ENCODE measurements at places on chromosomes 7 and 10. TPM values are rescaled to one million over a fixed set of nuclear protein-coding genes. Genes with fewer than 3 reads are reported as not detected.
A peak's percentile ranks its signal among the peaks of the same experiment; 100 is the strongest.

The KCNMA1 gene
- 26.3 TPM for total RNA-seq

- DNase-seq = no peak
Measured at GRCh38 chr7:149670288-149670687, 103.1 kb downstream of the ZNF467 start.

The RBP4 gene
- total RNA-seq = 18.6 TPM

- peak; percentile 84 for DNase-seq
Measured at GRCh38 chr10:986137-986825, 2.0 kb upstream of the GTPBP4 start.

DNA sequence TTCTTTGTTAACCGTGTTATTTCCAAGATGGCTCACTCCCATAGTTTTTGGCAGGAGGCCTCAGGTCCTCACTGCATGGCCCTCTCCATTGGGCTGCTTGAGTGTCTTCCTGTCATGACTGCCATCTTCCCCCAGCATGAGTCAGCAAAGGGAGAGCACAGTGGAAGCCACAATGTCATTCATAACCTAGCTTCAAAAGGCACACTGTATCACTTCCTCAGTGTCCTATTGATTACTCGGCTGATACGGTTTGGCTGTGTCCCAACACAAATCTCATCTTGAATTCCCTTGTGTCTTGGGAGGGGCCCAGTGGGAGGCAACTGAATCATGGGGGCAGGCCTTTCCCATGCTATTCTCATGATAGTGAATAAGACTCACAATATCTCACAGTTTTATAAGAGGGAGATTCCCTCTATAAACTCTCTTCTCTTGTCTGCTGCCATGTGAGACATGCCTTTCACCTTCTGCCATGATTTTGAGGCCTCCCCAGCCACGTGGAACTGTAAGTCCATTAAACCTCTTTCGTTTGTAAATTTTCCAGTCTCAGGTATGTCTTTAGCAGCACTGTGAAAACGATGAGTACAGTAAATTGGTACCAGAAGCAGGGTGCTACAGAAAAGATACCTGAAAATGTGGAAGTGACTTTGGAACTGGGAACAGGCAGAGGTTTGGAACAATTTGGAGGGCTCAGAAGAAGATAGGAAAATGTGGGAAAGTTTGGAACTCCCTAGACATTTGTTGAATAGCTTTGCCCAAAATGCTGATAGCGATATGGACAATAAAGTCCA, 106.5 kb downstream of the PRLHR start:
- no peak for DNase-seq

DNA sequence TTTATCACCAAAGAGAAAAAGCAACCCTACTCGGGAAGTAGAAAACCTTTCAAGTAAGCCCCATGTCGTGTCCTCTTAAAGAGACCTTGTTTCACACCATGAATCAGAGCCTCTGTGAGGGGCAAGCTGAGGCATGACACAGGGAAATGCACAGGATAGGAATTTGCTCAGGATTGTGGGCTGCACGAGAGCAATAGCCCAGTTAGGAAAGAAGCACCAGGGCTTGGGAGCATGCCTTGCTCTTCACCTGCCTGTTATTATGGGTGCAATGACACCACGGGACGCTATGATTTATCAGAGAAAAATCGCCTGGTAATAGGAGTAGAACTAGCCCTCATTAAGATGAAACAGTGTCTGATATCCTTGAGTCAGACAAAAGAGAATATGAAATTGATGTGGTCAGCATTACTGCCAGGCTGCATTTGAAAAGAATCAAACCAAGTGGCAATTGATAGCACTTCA, 562.9 kb upstream of the NRP1 start:
- no peak for DNase-seq

The EN2 gene
- total RNA-seq = not detected

The RABGEF1 gene
- 23.1 TPM for total RNA-seq

The C10orf105 gene
- total RNA-seq = 0.52 TPM

GRCh38 chr10:85193796-85194195, 865.4 kb downstream of the CCSER2 start:
- DNase-seq = no peak

The TYW1B gene
- total RNA-seq = 6.7 TPM

GRCh38 chr7:95609277-95609971, 13.1 kb upstream of the PDK4 start:
- no peak for DNase-seq

GRCh38 chr10:30081182-30081581, 21.8 kb upstream of the JCAD start:
- no peak for DNase-seq

GRCh38 chr10:22752272-22752889, 38.0 kb upstream of the PIP4K2A start:
- no peak for DNase-seq

- no peak for DNase-seq
Measured at GRCh38 chr7:22435105-22435504, 64.9 kb downstream of the STEAP1B start.

DNA sequence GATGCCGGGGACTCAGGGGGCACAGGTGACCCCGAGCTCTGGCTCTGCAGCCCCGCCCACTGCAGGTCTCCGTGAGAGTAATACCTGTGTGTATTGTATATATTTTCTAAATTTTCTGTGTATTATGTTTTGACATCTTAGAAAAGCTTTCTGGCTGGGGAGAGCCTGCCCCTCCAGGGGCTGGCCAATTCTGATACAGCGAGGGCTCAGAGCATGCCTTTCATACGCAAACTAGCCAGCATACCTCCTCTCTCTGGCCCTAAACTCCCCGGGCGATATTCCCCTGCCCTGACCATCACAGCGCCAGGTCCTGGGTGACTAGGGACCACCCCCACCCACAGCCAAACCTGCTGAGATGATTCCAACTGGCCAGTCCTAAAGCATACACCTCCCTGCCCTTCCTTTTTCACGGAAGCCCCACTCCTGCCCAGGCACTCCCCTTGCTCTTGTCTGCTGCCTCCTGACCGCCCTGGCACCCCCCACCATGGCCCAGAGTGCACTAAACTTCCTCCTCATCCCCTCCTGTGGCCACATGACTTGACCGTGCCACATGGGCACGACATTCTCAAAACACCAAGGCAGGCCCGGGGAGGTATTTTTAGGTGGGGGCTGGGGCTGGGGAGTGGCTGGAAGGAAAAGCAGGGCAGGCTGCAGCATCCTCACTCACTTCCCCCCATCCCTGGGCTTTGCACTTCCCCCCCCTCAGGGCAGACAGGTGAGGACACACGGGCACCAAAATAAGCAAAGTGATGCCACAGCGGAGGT, 61.5 kb downstream of the INSIG1 start:
- DNase-seq = peak; percentile 23

- DNase-seq = no peak
Measured at GRCh38 chr7:77352665-77353406, 63.3 kb downstream of the GSAP start.

The WIPF3 gene
- 0.67 TPM for total RNA-seq

- DNase-seq = no peak
Measured at GRCh38 chr7:45627691-45628456, 53.7 kb downstream of the ADCY1 start.

DNA sequence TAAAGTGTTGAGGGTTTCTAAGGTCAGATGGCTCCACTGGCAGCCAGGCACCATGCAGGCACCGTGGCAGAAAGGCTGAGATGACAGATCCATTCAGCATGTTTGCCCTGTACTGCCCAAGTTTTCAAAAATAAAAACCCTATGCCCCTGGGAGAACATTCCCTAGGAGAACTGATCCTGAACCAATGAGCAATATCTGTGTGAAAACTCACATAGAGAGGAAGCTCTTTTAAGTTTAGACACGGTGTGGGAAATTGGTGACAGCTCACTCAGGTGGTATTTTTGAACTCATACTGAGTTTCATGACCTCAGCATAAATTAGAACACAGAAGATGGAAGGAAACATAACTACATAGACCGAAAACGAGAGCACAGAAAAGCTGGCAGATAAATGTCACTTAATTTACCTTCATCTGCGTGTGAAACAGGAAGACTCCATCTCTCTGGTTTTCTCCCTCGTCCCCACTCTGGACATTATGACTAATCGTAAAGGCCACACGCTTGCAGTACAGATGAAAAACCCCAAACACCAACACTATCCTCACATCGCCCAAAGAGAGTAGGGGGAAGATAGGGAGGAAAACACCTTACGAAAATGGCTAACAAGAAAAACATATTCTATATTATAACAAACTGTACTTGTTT, 127.8 kb downstream of the ICA1 start:
- DNase-seq = no peak

DNA sequence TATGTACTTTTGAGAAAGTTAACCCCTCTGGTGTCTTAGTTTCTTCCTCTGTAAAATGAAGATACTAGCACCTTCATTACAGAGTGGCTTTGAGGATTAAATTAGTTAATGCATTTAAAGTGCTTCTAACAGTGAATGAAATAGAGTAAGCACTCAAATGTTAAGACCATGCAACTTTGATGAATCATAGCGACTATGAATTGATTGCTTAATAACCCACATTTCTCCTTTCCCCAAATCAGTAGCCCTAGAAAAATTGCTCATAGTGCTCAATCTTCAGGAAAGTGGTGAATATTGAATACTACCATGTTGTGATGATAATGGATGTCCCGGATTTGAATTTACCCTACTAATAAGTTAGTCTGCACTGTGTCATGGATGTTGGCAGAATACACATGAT, 48.1 kb downstream of the CD36 start:
- DNase-seq = no peak

- no peak for DNase-seq
Measured at GRCh38 chr7:1243964-1244416, 11.3 kb downstream of the UNCX start.

The CPEB3 gene
- 5.7 TPM for total RNA-seq

DNA sequence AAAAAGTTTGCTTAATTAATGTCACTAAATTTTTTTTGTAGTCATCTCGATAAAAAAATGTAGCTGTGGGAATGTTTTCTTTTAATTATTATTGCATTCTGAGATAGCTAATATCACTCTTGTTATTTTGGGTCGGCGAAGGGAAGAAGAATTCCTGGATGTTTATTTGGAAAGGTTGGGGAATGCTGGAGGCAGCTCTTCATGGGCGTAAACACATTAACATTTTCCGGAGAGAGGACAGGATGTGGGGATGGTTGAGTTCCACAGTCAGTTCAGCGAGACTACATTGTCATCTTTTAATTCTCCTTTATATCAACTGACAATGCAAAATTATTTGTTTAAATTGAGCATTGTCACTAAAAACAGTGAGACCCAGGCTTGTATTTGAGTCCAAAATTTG, 72.5 kb downstream of the RAMP3 start:
- no peak for DNase-seq

GRCh38 chr7:114864278-114864677, 57.6 kb upstream of the MDFIC start:
- DNase-seq = no peak

DNA sequence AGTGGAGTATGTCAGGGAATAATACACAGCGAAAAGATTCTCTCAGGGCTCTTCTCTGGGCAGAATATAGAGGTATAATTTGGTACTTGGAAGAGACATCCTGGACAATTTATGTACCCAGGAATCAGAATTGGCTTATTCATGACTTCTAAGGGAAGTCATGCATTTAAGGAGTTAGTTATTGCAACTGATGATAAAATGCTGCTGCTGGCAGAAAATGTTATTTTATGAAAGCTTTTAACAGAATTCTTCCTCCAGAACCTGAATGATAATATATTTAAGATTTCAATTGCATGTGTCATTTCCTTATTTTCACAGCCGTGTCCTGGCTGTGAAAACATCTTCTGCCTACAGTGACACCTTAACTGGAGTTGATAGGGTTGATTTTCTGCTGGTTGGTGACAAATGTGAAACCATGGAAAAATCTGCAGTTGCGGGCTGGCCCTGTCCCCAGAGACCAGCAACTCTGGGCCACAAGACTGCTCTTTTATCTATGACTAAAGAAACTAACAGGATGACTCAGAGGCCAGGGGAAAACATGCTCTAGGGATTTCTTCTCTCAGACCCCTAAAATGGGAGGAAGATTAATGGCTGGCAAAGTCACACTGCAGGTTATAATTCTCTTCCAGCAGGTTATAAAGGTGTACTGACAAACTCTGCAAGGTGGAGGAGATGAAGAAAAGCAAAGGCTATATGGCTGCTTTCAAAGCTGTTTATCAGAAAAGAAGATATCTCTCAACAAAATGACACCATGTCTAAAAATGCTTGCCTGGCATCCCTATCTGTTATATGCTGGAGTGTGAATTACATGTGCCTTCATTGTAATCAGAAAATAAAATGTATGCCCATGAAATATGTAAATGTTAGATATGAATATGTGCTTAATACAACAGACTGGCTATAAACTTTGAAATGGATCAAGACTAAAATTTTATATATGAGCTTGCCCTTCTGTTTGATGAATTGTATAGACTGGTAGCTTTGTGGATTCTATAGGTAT, 12.1 kb upstream of the TRUB1 start:
- DNase-seq = no peak

The NPSR1 gene
- total RNA-seq = not detected

The SRRT gene
- total RNA-seq = 105 TPM

GRCh38 chr7:133654547-133654946, 401.7 kb downstream of the EXOC4 start:
- no peak for DNase-seq

Data from upper lobe of right lung (tissue), 1 donor.